NCI-H524 treated with DMSO at 0.1 percent for 48 hours (cell line): ENCODE measurements at places on chromosomes 4 and X.

GRCh38 chr4:22969287-22969896 is 276.7 kb downstream of the GBA3 start:
- DNase-seq, result no peak

DNA sequence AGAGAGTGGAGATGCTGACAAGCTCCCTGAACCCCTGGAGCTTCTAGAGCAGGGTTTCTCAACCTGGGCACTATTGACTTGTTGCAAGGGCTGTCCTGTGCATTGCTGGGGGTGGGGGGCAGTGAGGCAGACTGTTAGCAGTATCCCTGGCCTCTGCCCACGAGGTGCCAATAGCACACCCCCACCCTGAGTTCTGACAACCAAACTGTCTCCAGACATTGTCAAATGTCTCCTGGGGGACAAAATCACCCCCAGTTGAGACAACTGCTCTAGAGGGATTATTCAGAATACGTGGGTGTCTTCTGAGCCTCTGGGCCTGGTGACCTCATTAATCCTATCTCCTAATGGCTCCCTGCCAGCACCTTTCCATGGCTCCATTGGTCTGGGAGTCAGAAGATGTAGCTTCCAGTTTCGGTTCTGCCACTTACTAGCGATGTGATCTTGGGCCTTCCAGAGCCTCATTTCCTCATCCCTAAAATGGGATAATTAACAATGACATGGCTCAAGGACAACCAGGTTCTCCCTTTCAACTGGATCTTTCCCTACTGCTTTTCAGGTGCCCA is 17.6 kb upstream of the PJA1 start:
- no peak for DNase-seq

- no peak for DNase-seq
These were observed 73.3 kb upstream of the STX18 start for GRCh38 chr4:4614925-4615678.

DNA sequence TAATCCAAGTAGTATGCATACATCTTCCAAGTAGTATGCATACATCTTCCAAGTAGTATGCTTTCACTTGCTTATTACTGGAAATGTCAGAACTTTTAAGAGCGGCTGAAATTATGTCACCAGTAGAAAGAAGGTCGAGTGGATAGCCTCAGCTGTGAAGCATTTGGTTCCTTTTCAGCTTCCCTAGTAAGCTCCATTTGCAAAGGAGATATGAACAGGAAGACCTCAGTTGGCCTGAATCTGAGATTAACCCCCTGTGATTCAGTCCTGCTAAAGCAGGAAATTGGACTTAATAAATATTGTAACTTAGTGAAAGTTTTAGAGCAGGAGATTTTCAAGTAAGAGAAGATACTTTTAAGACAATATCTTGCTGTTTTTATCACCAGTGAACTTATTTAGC is 48.1 kb downstream of the PCDH7 start:
- no peak for DNase-seq

- DNase-seq, result no peak
These were observed 206.1 kb upstream of the KLF8 start for GRCh38 chrX:56025872-56026571.

- DNase-seq, result no peak
These were observed 12.9 kb downstream of the MSX1 start for GRCh38 chr4:4872314-4872903.

DNA sequence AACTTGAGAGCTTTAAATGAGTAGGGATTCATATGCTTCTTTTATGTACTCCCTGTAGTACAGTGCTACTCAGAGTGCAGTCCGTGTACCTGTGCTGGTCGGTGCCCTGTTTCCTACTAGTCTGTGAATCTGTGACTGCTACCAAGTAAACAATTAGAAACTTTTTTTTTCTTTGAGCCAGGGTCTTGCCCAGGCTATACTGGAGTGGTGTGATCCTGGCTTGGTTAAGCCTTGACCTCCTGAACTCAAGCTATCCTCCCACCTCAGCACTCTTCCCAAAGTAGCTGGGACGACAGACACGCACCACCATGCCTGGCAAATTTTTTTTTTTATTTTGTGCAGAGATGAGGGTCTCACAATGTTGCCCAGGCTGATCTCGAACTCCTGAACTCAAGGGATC is 6.4 kb upstream of the GPC3 start:
- no peak for DNase-seq

- no peak for DNase-seq
These were observed 68.2 kb upstream of the TENM3 start for GRCh38 chr4:182174979-182175378.

- DNase-seq, result no peak
These were observed 10.9 kb upstream of the IRF2 start for GRCh38 chr4:184485279-184485678.

DNA sequence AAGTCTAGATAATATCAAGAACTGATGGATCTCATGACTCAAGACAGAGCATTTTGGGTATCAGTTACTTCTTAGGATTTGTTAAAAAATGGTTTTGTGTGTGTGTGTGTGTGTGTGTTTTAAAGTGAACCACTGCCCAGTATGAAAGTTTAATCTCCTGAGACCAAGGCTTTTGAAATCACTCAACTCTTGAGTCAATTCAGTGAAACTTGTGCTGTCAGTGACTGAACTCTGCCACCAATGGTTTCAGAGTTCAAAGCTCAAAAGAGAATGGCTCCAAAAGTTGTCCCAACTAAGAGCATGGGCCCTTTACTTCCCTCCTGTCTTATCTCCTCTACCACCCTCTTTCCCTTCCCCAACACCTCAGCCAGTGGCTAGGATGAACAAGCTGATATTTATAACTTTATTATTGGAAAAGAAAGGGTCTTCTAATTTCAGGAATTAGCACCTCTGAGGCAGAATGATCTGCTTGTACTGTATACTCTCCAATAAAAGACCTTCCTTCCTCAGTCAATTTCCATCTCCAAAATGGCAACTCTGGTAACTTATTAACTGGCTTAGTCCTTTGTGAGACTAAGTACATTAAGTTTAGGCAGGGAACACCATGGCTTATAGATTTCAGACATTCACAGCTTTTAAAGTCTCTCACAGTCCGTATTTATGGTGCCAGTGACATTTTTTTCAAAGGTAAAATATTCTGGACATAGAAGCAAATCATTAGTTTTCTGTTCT is 152.2 kb downstream of the REPS2 start:
- DNase-seq, result no peak

GRCh38 chr4:25106363-25107151 is 53.7 kb downstream of the SEPSECS start:
- no peak for DNase-seq

DNA sequence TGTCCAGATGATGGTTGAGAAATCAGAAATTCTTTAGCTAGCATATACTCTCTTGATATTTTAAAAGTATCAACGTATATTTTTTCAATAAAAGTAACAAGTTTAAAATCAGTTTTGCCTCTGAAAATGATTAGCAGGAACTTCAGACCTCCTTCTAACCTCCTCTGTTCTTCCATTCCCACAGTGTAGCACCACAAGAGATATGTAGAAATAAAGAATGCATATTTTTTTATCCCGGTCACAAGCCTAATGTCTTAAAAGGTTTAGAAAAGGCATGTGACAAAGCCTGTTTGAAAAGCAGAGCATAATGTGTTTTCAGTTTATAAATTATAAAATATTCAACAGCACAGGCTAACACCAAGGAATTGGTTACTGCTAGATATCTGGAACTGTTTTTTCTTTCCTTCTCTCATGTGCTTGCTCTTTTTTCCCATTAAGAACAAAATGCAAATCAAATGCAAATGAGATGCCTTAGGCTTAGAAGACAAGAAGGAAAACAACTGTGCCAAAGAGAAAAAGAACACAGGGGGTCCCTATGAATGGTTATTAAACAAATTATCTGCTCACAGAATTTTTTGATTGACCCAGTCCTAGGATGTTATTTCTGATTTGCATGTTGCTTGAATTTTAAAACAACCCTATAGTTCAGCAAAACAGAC is 351.7 kb upstream of the FAM241A start:
- DNase-seq, result no peak

DNA sequence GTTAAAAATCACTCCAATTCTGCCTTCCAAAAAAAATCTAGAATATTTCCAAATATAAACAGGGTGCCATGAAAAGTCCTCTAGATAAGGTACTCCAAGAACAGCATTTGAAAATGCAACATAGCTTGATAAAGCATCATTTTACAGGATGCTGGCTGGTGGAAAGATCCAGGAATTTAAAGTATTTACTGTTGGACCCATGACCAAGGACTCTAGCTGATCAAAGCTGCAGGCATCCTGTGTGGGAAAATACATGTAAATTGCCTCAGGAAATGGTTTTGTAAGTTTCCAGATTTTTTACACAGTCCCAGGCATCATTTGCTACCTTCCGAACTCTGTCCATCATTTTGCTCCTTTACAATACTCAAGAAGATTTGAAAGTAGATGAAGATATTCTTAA is 164.4 kb downstream of the GRIA3 start:
- DNase-seq, result no peak

GRCh38 chr4:145414841-145415240 is 66.8 kb upstream of the SMAD1 start:
- no peak for DNase-seq

DNA sequence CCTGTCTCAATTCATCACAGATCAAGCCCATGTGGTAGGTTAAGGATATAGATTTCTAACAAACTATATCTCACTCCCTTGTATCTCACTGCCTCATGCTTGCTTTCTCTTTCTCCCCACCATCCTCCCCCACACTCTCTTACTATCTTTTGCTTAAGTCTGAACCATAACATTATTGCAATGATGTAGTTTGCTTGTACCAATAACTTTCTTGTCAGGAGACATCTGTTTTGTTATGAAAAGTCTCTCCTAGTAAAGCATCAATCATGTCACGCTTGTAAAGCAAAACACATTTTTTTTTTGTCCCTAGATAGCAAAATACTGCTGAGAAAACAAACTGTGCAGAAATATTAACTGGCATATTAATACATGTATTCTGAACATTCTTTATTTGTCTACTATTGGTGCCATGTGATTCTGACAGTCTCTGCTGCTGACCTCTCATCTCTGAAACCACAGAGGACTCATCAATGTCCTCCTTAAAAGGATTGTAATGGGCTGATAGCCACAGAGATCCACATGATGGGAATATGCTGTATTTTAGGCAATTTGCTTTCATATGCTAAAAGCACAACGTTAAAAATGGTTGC is 217.5 kb downstream of the VEGFC start:
- no peak for DNase-seq

DNA sequence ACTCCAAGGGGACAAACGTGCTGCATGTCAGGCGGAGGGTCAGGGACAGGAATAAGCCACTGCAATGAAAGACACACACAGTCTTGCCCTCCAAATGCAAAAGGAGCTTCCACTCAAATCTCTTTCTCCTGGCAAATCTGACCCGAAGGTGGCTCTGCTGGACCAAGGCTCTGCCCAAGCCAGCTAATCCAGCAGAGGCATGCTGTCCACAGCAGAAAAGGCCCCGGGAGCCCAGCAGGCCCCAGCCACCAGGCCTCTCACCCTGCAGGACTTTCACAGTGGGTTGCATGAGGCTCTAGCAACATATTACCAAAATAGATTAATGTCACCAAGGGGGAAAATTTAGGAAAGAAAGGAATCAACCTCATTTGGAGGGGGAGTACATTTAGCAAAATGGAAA is 628.6 kb downstream of the BCOR start:
- no peak for DNase-seq

GRCh38 chrX:13077168-13077567 is 32.7 kb upstream of the FAM9C start:
- DNase-seq, result no peak

- DNase-seq, result no peak
These were observed 56.9 kb upstream of the INTU start for GRCh38 chr4:127575888-127576287.

GRCh38 chr4:153076861-153077260 is 127.4 kb upstream of the TRIM2 start:
- peak; percentile 55 for DNase-seq

DNA sequence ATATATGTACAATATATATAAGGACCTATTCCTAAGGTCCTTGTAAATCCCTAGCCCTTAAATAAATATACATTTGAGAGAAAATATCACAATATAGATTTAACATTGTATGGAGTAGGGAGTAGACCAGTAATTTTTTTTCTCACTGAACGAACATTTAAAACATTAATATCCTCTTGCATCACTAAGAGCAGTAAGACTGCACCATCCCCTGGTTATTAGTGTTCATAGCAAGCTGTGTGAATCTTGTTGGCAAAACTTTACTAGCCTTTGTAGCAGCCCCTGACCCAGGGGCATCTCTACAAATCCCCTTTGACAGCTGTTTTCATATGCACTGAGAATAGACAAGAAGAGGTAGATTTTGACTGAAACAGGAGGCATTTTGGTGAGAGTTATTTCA is 146.5 kb downstream of the IL1RAPL2 start:
- no peak for DNase-seq

- DNase-seq, result no peak
These were observed 5.1 kb upstream of the CXCL8 start for GRCh38 chr4:73735231-73735630.

DNA sequence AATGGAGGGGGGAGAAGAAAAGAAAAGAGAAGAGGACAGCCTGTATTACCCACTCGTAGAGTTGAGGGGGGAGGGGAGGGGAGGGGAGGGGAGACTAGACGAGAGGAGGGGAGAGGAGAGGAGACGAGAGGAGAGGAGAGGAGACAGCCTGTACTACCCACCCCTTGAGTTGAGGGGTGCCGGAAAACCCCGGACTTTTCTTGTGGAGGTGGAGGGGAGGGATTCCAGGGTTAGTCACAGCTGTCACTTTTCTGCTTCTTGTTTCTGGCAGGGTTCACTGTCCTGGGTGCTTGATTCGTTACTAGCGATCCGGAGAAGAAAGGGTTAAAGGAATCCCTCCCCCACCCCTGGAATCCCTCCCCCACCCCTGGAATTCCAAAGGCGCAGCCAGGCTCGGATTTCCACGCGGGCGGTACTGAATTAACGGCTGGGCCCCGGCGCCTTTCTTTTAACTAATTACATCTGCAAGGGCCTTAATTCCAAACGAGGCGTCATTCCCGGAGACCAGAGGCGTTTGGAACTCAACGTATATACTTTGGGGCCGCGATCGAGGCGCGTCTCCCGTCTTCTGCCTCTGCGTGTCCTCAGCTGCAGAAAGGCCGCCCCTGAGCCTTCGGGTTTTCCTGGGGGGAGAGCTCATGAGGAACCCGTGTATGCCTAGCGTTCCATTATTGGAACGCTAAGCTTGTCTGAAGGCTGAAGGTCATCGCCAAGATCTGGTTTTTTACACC is 20.1 kb upstream of the CSF2RA start:
- DNase-seq, result no peak

- DNase-seq, result no peak
These were observed 15.4 kb downstream of the NIPAL1 start for GRCh38 chr4:48031802-48032525.

GRCh38 chr4:1042352-1043055 is 31.1 kb downstream of the FGFRL1 start:
- no peak for DNase-seq

GRCh38 chrX:143378851-143379250 is 138.4 kb downstream of the SPANXN3 start:
- DNase-seq, result no peak

- DNase-seq, result no peak
These were observed 7.4 kb downstream of the FGF2 start for GRCh38 chr4:122833999-122834398.

GRCh38 chr4:39852636-39853035 is 125.1 kb downstream of the PDS5A start:
- no peak for DNase-seq

GRCh38 chr4:89722517-89722916 is 114.4 kb downstream of the SNCA start:
- DNase-seq, result no peak

- DNase-seq, result no peak
These were observed 59.6 kb downstream of the FAM193A start for GRCh38 chr4:2595952-2596552.
